ENCODE measurements at places on chromosomes 6 and 20.

- DNase-seq = no peak
Measured at GRCh38 chr6:106309766-106310373, 15.7 kb downstream of the ATG5 start.

DNA sequence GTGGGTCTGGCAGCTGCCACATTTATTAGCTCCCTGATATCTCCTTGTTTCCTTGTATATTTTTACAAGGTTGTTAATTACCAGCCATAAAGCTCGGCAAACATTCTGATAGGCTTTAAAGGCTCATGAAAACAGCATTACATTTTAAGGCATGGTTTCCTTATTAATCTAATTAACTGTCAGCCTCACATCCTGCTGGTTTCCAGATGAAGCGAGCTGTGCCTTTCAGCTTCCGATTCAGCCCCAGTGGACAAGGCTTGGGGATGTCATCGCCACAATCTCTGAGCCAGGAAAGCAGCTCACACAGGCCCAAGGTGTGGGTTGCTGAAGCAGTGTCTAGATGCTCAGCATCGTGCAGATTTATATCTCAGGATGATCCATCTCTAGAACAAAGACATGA lies 66.0 kb upstream of the RALY start:
- DNase-seq = no peak

- no peak for DNase-seq
Measured at GRCh38 chr6:37289931-37290330, 32.0 kb upstream of the TMEM217 start.

- DNase-seq = no peak
Measured at GRCh38 chr6:11439017-11439420, 98.5 kb upstream of the TMEM170B start.

DNA sequence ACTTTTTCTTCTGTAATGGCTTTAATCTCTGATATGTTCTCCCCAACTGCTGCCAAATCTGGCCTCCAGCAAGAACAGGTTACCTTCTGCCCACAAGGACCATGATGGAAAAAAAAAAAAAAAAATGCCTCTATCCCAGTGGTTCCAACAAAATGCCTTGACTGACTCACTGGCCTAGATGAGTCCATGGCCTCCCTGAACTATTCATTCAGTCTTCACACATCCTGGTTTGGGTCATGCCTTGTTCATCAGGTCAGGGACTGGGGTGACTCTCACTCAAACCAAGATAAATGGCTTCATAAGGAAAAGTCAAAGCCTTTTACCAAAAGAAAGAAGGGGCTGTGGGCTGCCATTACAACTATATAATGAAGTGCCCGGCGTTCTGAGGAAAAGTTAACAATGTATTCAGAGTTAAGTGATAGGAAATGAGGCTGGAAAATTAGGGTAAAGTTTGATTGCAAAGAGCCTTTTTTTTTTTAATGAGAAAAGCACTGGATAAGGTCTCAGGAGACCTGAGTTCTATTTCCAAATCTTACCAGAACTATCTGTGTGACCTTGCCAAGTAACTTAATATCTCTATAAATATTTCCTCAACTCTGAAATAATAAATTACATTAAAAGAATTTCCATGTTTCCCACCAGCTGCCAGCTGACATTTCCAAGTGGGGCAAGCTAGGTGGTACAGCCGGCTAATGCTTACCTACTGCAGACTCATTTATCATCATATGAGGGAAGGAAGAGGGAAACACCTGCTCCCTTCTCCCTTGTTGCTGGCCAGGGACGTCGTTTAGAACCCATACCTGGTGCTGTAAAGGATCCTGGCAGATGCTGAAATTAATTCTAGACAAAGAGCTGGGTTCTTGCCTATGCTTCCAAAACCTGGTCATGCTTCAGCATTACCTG lies 380.0 kb upstream of the MARCKS start:
- no peak for DNase-seq

DNA sequence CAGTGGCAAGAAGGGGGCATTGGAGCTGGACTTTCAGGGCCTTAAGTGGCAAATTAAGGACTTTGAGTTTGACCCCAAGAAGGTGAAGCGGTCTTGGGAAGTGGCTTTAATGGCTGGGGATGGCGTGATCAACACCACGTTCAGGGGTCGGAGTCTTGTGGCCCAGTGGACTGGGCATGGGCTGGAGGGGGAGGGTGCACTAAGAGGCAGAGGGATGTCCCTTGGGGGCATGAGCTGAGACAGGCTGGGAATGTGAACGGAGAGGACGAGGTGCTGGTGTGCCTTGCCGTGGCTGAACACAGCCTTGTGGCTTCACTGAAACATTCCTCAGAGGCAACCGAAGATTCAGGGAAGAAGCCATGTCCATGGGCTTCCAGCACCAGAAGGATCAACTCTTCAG lies 227.0 kb downstream of the SYNDIG1 start:
- DNase-seq = no peak

- no peak for DNase-seq
Measured at GRCh38 chr20:32521780-32522525, 63.2 kb downstream of the NOL4L start.

DNA sequence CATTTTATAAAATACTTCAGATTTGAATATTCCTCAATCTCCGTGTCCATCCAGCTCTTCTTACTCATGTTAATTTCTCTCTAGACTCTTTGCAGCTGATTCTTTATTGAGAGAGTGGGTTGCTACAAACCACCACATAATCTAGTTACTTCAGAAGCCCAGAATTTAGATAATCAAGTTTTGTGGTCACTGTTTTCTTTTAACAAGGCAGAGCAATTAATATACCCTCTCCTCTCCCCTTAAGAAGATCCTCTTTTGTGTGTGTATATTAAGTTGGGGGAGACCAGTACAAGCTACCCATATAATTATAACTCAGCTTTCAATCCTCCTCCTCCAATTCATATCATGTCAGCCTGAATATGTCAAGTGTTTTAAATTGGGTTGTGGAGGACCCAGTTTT lies 95.1 kb downstream of the IRAK1BP1 start:
- no peak for DNase-seq

DNA sequence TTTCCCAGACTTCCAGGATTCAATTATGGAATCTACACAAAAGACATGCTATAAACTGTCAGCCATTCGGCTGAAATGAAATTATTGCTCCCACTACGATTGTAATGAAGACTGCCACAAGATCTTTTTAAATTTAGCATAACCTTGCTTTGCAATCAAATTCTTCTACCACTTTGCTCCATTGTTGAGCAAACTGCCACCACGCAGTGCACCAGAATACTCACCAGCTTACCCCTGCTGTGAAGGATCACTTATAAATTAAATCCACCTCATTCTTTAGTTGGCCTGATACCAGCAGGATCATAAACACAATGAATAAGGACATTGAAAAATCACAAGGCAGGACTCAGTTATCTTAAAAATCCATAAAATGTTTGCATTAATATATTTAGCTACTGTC lies 151.8 kb upstream of the PRND start:
- no peak for DNase-seq

GRCh38 chr20:52379723-52380336 lies 188.3 kb upstream of the ZFP64 start:
- DNase-seq = no peak

DNA sequence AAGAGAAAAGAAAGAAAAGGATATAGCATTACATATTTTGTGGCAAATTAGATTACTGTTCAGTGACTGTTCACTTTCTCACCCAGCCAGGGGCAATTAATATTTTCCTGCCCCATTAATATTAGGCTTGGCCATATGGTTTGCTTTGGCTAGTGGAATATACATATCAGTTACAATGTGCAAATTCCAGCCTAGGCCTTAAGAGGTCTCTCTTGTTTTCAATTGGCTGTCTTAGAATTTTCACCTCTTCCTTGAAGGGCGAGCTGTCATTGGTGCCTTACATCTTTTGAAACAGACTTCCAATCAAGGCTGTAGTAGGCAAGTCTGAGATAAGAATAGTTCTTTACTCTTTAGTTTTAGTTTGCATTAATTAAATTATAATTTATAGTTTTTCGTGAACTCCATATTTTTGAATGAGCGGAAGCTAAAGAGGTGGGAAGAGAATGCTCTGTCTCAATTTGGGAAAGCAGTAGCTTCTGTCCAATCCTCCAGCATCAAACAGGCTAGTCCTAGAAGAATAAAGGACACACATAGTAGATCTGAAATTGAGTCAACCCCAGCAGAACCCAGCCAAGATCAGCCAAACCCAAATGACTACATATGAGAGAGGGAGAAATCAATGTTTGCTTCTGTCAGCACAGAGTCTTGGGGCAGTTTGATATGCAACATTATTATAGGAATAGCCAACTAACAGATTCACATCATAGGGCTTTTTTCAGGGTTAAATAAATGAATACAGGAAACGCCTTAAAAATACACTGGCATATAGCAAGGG lies 6.3 kb upstream of the CSNK2A1 start:
- no peak for DNase-seq

GRCh38 chr6:164008902-164009301 lies 594.4 kb downstream of the QKI start:
- DNase-seq = no peak

- DNase-seq = no peak
Measured at GRCh38 chr20:6238421-6238820, 115.6 kb upstream of the FERMT1 start.

- DNase-seq = no peak
Measured at GRCh38 chr6:169427856-169428255, 174.2 kb upstream of the THBS2 start.

DNA sequence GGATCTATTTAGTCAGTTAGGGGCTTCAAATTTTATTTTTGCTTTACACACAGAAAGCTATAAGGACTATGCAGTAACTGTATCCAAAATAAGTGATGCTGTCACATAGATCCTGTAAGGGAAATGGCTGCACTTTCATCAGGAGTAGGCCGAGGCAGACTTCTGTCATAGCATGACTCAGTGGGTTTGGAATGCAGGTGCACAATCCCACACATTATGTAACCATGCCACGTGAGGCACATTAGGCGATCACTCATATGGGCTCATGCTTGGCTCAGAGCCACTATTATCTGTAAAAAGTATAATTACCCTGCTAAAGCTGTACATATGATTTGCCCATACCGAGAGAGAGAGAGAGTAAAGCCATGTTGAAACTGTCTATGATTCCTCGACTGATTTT lies 1189.4 kb upstream of the EYS start:
- no peak for DNase-seq

DNA sequence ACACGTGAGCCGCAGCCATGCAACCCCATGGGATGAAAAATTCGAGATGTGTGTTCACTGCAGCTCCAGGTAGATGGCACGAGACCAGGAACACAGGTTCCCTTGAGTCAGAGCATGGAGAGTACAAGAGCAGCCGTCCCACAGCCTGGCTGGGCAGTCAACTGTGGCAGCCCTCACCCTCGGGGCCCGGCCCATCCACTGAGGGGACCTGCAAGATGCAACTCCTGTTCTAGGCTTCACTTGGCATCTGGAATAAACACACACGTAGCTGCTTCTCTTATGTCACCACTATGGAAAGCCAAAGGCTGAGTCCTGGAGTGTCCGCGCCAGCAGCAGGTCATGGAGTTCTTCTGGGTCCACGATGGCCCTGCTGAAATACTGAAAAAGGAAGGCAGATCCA lies 77.0 kb downstream of the WDR27 start:
- DNase-seq = no peak

DNA sequence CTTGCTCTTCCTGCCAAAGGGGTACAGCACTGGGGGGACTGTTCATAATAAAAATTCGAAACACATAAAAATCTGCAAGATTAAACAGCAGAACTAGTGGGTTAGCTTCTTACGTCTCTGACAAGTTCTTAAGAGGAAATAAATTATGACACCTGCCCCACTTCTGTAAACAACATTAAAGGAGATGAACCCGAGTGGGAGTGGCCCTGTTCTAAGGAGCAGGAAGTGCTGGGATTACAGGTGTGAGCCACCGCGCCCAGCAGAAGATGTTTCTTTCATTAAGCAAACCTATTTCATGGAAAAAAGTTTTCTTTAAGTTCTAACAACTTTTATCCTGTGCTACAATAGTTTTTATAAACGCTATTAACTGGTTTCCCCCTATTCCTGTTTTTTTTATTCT lies 24.6 kb downstream of the USP45 start:
- DNase-seq = no peak

DNA sequence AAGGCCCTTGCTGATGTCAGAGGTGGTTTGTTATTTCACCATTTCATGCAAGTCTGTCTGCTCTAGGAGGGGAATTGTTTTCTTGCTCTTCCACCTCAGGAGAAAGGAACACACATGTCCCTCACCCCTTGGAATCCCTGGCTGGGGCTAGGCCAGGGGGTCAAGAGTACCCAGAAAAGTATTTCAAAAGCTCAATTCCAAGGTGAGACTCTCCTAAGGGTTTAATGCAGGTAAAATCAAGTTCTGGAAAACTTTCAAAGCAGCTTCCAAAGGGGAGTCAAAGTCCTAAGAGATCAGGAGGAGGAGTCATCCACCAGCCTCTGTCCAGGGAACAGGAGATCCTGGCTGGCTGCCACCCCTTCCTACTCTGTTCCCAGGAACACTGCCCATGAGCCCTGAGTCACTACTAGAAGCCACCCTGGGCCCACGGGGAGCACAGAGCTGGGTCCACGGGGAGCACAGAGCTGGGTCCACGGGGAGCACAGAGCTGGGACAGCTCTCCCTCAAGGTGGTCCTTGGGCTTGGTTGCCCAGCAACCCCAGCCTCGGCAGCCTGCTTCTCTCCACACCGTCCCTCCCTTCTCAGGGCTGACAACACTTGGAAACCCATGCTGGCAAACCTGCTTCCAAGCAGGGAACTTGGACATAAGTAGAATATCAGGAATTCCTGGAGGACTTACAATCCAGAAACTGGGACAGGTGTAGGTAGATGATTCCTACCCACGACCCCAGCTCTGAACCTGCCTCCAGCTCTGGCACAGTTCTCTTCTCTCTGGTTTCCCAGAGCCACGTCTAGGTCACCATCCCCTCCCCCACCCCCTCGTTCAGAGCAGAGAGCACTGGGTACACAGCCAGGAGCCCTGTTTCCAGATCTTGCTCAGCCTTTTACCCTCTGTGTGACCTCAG lies 35.3 kb upstream of the CDKN1A start:
- no peak for DNase-seq

DNA sequence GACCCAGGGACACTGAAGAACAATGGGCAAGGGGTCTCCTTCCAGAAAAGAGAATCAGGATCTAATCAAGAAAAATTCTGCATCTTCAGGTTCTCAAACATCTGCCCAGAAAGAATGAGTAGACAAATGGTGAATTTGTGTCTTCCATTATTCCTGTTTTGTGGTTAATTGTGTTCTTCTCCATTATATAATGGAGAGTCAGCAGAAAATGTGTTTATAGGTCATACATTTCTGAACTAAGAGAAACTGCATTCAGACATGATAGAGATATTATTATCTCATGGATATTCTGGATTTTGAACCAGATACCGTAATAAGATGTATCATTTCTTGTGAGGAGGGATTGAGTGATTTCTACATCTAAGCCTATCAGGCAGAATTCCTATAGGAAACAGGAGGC lies 581.7 kb upstream of the JAG1 start:
- no peak for DNase-seq

- no peak for DNase-seq
Measured at GRCh38 chr20:49037962-49038387, 8.1 kb upstream of the CSE1L start.

GRCh38 chr20:12053353-12053752 lies 135.7 kb downstream of the BTBD3 start:
- no peak for DNase-seq

DNA sequence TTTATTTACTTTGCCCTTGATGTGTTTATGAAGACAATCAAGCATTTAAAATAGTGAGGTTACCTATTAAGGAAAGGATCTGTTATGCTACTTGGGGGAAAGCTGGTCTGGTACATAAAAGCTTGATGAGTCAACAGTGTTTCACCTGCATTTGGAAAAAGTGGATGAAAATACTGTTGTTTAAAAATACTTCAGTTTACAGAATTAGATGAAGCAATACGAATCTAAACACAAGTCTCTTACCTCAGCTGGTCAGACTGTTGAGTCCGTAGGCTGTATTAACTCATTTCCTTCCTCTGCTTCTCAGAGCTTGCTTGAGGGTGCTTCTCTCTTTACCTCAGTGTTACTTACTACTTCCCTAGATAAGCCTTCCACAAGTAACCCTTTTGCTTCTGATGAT lies 36.1 kb downstream of the NKX2-4 start:
- DNase-seq = no peak

Data from activated CD4-positive, CD25-positive, alpha-beta regulatory T cell treated with anti-CD3 and anti-CD28 coated beads, Interleukin-2, amount 50 U/mL, for 16 hours (primary cell).